ENCODE measurements at places on chromosomes 5 and 9.

DNA sequence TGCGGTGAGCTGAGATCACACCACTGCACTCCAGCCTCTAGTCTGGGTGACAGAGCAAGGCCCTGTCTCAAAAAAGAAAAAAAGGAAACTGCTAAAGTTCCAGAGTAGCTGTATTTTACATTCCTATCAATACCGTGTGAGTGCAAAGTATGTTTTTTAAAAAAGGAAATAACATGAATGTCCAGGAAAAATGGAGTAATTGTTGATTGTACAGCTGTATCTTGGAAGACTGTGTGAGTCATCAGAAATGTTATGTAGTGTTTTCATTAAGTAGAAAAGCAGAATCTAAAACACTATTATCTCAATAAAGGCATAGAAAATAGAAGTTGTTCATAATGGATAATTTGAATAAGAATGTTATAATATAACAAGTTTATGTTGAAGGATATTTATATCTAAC is 53.9 kb downstream of the ZCCHC7 start:
- no peak for DNase-seq

GRCh38 chr9:93467062-93467416 is 13.7 kb upstream of the FAM120AOS start:
- DNase-seq = no peak

DNA sequence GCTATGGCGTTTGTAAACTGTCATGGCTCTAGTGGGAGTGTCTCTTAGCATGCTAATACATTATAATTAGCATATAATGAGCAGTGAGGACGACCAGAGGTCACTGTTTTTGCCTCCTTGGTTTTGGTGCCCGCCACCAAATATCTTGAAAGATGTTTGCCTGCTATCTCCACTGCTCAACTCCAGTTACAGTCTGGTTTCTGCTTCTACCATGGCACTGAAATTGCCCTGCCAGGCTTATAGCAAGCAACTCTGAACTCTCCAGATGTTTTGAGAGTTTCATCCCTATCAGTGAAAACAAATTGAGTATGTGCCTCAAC is 122.1 kb upstream of the SPRY4 start:
- no peak for DNase-seq

- DNase-seq = no peak
Observed at GRCh38 chr9:115167175-115167574, 49.2 kb upstream of the TNC start.

DNA sequence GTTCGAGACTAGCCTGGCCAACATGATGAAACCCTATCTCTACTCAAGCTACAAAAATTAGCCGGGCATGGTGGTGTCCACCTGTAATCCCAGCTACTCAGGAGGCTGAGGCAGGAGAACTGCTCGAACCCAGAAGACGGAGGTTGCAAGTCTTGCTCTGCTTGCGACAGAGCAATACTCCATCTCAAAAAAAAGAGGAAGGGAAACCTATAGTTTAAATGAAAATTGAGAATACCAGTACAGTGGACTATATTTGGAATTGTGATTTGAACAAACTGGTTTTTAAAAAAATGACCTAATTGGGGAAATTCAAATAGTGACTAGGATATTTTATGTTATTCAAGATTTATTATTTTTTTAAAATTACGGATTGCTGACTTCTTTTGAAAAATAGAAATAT is 33.2 kb downstream of the DIAPH1 start:
- no peak for DNase-seq

DNA sequence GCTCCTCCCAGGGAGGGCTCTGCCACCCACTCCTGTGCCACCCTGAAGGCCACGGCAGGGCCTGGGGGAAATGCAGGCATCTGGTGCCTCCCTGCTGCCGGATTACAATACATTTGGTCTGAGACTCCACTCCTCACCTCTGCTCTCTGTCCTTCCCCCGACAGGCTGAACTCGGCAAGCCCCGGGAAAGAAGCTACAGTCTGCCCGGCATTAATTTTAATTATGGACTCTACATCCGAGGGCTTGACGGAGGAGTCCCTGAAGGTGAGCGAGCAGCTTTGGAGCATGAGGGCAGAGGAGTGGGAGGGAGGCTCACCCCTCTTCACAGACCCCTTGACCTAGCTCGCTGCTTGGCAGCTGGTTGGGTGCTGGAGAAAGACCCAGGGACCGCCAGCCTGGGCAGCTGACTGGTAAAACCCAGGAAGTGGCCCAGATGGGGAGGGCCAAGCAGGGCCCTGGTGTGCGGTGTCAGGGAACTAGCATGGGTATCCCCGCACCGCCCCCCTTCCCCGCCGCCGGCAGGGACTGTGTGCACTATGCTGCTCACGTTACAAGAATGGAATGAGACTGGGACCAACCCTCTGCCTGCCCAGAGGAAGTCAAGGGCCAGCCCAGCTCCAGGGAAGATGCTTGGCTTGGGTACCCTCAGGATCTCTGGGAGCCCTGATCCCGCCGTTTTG is 83.7 kb upstream of the BARHL1 start:
- DNase-seq = no peak

- DNase-seq = no peak
Observed at GRCh38 chr5:93595420-93596147, 12.6 kb downstream of the NR2F1 start.

- DNase-seq = no peak
Observed at GRCh38 chr9:138010861-138011260, 133.3 kb downstream of the CACNA1B start.

DNA sequence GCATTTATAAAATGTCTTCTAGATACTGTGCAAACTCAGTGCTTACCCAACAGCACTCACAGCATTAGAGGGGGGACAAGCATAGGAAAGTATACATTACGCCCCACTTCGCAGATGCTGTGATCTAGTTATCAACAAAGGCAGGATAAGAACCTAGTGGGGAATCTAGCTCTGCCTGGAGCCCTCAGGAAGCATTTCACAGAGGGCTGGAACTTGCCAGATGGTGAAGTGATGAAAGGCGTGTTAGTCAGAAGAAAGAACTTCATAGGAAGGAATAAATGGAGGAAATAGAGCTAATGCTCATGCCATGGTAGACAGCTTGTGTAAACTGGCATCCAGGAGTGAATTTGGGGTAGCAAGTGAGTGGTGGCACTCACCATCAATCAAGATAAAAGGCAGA is 25.8 kb downstream of the DIRAS2 start:
- DNase-seq = no peak

- DNase-seq = no peak
Observed at GRCh38 chr9:133606708-133607025, 2.5 kb downstream of the FAM163B start.

DNA sequence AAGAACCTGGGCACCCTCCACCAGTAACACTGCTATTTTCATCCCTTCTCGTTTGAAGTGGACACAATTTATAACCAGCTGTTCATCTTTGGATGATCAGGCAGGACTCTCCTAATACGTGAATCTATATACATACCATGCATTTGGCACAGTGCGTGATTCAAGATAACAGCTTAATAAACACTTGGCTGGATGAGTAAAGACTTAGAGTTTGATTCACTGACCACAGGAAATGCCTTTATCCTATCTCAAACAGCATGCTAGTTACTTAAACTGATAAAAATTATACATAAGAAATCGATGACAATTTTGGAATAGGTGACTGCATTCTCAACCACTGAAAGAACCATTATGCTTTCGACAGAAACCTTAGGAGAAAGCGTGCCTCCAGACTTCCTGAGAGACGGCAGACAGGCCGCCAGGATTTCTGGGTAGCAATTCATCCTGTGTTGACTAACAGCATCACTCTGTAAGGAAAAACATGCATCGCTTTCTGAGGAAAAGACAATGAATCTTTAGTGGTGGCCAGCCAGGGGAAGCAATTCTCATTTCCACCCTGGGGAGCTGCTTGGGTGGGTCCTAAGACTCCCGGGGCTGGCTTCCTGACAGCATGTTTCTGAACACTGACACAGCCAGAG is 9.7 kb downstream of the MRPL36 start:
- no peak for DNase-seq

DNA sequence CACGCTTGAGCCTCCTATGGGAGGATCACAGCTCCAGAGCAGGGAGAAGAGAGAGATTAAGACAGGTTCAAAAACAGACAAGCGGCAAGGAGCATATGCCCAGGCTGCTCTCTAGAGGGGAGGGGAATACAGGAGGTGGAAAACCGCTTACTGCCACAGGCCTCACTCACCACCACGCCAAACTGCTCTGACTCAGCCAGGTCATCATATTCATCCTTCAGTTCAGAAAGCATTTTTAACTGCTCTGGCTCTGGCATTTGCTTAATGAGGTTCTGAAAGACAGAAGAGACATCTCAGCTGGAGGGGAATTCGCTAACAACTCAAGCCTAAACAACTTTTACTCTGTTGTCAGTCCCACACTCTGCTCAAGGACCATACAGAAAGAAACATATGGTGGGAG is 40.1 kb downstream of the PCDHGC5 start:
- DNase-seq = no peak

- no peak for DNase-seq
Observed at GRCh38 chr9:98453589-98454311, 198.3 kb upstream of the TBC1D2 start.

GRCh38 chr5:98463676-98464075 is 309.8 kb upstream of the RGMB start:
- DNase-seq = no peak

DNA sequence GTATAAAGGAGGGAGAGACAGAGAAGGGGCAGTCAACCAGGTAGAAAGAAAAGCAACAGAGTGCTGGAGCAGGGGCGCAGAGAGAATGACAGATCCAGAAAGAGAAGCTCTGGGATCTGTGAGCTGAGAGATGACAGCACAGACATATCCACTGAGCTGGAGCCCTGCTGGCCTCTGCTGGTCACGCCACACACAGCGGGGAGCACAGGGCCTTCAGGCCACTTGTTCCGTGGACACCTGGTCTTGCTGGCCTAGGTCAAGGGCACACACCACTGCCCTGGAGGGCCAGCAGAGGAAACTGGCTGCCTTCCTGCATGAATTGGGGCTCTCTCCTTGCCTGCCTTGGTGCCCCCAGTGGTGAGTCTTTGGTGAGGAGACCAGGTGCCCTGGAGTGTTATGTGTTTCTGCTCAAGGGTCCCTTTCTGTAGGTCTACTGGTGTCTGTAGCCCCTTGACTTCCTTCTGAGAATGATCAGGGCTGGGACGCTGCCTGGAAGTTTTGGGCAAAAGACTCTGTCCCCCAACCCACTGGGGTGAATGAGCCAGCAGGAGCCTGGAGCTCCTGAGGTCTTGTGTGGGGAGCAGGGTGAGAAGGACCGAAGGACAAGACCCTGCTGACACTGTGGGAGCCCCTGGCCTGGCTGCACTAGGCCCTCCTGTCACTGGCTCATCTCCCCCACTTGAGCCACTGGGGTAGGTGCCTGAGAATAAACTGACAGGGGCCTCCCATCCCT is 59.2 kb upstream of the ADAMTS2 start:
- DNase-seq = no peak

- DNase-seq = no peak
Observed at GRCh38 chr5:173664154-173664526, 47.7 kb upstream of the BOD1 start.

GRCh38 chr5:43039152-43039470 is 1.0 kb downstream of the ANXA2R start:
- DNase-seq = no peak

DNA sequence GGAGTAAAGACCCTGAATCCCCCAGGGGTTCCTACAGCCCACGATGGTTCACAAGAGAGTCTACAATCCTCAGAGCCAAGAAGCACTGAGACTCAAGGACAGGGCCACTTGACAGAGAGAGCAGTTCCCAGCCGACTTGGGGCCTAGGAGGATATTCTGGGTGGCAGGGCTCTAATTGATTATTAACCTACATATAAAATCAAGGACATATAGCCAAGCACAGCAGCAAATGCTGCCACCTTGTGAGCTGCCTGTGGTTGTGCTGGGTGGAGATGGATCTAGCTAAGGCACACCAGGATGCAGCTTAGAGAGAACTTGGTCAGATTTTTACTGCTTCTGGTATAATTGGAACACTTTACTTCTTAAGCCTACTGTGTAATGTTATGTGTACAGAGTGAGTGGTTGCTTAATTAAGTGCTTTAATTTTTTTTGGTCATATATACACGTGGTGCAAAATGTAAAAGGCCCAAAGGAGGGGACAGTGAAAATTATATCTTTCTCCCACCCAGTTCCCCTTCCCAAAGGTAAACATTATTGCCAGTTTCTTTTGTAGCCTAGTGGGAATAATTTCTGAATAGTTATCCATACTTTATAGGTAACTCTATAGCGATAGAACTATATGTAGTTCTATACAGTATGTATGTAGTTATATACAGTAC is 78.8 kb downstream of the F2RL2 start:
- peak; percentile 32 for DNase-seq

DNA sequence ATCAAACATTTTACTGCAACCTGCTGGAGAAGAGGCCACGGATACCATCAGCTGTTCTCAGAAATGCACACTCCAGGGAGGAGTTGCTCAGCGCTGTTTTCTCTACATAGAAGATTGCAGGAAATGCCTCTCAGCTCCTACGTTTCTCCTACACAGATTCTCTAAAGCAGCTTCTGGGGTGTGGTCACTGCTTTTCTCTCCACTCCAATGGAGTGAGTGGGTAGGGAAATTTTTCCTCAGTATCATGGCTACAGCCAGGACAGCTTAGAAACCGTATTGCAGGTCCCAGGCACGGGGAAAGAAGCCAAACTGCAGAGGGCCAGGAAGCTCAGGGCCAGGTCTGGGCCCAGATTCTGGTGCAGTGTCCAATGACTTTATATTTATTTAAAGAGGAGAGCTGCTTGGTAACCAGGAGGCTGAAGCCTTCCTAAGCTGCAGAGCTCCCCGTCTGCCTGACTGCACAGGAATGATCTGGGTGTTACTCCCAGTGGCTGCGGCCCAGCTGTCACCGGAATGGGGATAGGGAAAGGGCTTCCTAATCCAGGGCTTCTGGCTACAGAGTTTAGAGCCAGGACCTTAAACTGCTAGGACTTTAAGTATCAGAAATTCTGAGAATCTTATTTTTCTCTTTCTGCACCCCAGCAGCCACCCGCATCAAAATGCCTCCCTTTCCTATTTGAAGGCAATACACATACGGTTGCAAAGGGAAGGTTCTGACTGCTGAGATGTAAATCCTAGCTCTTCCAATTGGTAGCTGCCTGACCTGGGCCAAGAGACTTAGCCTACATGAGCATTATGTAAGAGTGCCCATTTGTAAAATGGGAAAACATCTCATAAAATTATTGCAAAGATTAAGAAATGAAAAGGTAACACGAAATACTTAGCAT is 1.4 kb upstream of the SPTAN1 start:
- DNase-seq = no peak

DNA sequence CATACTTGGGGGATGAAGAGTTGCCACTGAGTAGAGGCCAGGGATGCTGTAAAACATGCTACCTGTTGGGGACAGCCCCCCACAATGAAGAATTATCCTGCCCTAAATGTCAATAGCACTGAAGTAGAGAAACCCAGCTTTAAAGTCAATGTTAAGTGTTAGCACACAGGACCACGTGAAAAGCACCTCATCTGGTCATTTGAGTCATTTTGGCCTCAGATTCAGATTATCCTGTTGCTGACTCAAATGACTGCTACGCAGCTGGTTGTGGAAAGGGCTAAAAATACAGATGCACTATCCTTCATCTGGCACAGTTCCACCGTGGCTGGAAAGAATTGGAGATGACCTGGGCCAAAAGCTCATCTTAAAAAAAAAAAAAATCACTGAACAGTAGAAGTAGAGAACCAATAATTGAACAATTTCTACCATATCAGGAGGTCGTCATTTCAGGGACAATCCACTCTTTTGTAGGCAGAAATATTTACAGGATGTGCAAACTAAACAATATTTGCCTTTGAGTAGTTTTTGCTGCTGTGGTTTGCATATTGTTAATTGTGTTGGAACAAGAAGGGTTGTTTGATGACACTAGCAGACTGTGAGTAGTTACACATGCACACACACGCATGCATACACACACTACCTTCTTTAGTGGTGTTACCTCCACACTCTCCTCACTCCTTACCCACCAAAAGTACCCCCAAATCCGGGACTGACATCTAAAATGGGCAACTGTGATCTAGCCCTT is 195.3 kb upstream of the KLF9 start:
- no peak for DNase-seq

Measured in stimulated activated CD4-positive, alpha-beta T cell treated with anti-CD3 and anti-CD28 coated beads, Interleukin-12 subunit alpha, Interleukin-12 subunit beta, amount 100 ng/mL, for 4 hours (primary cell).